ENCODE measurements at places on chromosomes 3 and 15. TPM values are rescaled to one million over a fixed set of nuclear protein-coding genes. Genes with fewer than 3 reads are reported as not detected.

DNA sequence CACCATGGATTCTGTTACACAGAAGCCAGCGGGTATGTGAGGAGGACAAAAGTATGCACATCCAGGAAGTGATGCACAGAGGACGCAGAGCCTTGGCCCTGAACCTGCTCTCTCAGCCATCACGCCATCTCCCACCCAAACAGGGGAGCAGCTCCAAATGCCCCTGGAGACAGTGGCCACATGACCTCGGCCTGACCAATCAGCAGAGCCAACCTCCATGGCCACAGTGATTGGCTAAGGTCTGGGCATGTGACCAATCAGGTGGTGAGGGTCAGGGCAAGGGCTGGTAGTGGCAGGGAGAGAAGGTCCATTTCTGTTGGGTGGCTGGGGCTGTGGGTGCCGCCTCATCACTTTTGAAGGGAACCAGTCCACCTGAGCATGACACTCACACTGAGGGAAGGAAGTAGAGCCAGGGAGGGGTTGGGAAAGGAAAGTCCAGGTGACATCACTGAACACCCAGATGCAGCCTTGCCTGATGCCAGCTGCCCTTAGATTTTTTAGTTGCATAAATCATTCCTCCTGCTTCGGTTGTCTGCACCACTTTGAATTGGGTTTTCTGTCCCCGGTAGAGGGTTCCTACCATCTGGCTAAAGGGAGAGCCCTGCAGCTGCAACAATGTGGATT, 70.3 kb upstream of the IQSEC1 start:
- no peak for DNase-seq

DNA sequence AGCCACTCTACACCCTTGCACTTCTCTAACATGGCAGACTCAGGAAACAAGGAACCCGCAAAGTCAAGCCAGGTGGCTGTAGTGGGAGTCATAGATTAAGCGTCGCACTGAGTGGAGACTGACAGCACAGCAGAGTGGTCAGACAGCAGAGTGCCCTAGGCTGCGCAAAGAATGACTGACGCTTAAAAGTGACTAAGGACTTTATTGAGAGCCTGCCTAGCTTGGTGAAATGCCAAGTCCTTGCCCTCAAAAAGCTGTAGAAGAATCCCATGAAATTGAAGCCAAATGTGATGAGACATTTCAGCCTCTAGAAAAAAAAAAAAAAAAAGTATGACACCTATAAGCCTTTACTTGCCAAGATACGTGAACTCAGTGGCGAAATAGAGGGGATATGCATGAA, 30.2 kb downstream of the NCEH1 start:
- no peak for DNase-seq

DNA sequence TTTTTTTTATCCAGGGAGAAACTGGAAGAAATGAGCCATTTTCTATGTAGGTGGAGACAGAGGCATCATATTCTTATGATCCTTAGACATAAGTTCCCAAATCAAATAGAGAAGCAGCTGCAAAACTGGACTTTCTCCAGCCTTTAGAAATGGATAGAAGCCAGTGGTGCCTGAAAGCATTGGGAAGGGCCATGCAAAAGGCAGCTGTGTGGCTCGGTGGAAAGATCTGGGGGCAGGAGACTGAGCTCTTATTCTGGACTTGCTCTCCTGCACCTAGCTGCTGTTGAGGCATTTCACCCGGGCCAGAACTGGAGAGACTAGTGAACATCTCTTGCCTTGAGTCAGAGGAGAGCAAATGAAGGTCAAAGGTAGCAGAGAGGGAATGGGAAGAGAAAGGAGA, 73.1 kb downstream of the TFG start:
- no peak for DNase-seq

GRCh38 chr15:61133361-61133760, 95.7 kb downstream of the RORA start:
- DNase-seq: no peak

DNA sequence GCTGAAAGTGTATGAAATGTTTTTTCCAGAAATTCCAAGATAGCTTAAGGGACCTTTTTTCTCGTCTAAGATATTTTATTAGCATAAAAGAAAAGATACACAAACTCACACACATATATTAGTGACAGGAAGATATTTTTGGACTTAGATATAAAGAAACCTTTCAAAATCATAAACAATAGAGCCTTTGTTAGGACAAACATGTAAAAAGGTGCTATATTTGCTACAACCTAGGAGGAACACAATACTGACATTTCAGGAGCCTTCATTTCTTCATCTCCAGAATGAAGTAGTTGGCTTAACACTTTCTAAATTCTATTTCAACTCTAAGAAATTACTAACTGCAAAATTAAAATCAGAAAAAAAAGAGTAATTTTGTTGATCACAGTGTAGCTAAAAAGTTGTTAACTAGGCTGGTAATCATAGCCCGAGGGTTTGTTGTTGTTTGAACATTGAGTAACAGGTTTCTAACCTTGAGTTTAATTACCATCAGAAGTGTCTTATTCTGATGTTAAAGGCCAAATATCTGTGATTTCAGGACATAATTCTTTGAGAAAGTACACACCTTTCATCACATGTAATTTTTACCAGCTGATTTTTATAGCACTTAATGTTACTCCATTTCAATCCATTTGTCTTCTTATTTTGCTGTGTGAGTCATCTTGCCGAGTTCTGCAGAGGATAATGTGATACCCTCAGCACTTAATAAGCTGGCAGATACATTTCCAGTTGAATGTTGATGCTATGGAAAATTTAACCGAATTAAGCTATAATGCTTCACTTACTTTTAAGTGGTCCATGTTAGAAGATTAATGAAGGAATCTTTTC, 97.3 kb downstream of the MBNL1 start:
- no peak for DNase-seq

GRCh38 chr15:47384341-47384740, 333.0 kb upstream of the SEMA6D start:
- DNase-seq: no peak

- DNase-seq: no peak
These were observed 144.3 kb downstream of the STAC start for GRCh38 chr3:36524560-36524959.

DNA sequence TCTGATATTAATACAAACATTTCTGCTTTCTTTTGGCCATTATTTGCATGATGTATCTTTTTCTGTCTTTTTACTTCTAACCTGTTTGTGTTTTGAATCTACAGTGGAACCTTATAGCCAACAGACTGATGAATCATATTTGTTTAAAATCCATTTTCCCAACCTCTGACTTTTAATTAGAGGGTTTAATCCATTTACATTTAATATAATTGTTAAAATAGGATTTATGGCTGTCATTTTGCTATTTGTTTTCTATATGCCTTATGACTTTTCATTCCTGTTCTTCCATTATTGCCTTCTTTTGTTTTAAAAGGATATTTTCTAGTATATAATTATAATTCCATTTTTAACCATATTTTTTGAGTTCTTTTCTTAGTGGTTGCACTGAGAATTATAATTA, 286.1 kb downstream of the ZNF621 start:
- DNase-seq: no peak

GRCh38 chr15:70141376-70142071, 43.8 kb upstream of the TLE3 start:
- DNase-seq: no peak

- no peak for DNase-seq
These were observed 417.7 kb downstream of the LPP start for GRCh38 chr3:188571531-188572095.

GRCh38 chr3:5250467-5251195, 63.1 kb downstream of the EDEM1 start:
- no peak for DNase-seq

DNA sequence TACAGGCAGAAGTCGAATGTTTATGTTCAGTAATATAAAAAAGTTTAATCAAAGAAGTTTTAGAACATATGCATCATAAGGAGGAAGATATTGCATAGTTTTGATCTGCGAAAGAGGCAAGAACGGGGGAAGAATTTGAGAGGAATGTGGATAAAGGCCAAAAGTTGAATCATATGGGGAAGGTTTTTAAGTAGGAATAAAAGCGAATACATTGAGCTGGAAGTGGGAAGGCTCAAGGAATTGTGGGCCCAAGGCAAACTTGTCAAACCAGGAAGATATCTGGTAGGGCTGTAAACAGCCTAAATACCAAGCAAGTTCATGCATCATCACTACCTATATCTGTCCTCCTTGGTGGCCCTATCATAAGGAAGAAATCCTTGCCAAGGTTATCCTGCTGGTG, 186.9 kb downstream of the MAGI1 start:
- DNase-seq: no peak

GRCh38 chr3:183296944-183297343, 43.9 kb downstream of the B3GNT5 start:
- DNase-seq: no peak

- DNase-seq: no peak
These were observed 52.9 kb upstream of the BCL6 start for GRCh38 chr3:187798126-187798525.

DNA sequence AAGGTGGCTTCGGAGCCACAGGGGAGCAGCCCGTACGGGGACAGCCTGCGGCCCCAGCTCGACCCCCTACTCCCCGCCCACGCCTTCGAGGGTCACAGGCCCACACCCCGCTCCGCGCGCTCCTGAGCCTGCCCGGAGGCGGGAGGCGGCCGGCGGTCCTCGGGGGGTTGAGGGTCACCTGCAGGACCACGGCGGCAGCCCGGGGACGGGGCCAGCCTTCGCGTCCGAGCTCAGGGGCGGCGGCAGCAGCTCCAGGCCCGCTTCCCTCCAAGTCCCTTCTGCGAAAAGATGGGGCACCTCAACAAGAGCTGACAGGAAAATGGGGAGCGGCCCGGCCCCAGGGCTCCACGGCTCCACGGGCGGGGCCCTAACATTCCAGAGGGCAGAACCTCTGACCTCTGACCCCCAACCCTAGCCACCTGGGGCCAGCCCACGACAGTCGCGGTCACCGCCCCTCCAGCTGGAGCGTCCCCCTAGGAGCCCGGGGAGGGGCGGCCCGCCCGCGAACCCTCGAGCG, 428 bp downstream of the LYSMD4 start:
- DNase-seq: no peak

DNA sequence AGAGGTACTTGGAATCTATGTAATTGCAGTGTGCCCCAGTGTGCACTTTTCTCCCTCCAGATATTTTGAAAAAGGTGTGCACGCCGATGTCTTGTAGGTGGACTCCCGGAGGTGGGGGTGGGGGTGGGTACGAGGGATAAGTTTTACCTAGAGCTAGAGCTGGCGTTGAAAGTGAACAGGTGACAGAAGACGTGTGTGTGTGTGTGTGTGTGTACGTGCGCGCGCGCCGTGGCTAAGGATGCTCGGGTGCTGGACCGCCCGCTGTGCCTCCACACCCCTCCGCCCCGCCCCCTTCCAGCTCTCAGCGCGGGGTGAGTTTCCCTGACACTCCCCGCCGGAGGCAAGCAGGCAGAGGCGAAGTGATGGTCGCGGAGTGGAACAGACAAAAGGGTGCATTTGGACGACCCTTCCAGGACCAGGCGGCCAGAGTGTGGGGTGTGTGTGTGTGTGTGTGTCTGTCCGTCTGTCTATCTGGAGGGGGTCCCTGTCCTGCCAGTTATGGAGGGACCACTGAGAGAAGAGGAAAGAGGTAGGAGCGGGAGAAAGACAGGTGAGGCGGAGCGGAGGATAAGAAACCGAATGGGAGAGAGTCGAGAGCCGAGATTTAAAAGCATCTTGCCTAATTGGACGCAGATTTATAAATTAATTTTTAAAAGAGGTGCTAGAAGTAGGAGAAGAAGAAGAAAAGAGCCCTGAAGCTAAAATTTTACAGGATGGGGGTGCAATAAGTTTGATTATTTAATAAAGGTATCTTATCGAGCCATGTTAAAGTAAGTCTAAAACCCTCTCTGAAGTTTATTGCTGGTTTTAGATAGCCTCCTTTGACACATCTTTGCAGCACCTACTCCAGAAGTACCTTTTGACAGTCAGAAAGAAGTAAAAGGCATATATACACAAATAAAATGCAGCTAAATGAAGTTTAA, 335.8 kb upstream of the THRB start:
- no peak for DNase-seq

GRCh38 chr15:86865920-86866319, 786.2 kb downstream of the AGBL1 start:
- no peak for DNase-seq

- no peak for DNase-seq
These were observed 61.9 kb downstream of the ZNF609 start for GRCh38 chr15:64522226-64522823.

RBMS3 gene
- polyA plus RNA-seq: not detected

HMG20A gene
- 56.2 TPM for polyA plus RNA-seq

POPDC2 gene
- polyA plus RNA-seq: 3.6 TPM

GPR176 gene
- 0.07 TPM for polyA plus RNA-seq

KBTBD12 gene
- not detected for polyA plus RNA-seq

AGBL1 gene
- not detected for polyA plus RNA-seq

GPR87 gene
- not detected for polyA plus RNA-seq

MCTP2 gene
- 30.2 TPM for polyA plus RNA-seq

Measured in immature natural killer cell (primary cell).